ENCODE measurements at places on chromosomes 5 and 9.

GRCh38 chr5:112491257-112491656, 72.2 kb upstream of the EPB41L4A start:
- DNase-seq: no peak

- no peak for DNase-seq
Measured at GRCh38 chr5:131265311-131265803, 1.5 kb downstream of the CDC42SE2 start.

- no peak for DNase-seq
Measured at GRCh38 chr9:396396-396795, 181.7 kb downstream of the DOCK8 start.

DNA sequence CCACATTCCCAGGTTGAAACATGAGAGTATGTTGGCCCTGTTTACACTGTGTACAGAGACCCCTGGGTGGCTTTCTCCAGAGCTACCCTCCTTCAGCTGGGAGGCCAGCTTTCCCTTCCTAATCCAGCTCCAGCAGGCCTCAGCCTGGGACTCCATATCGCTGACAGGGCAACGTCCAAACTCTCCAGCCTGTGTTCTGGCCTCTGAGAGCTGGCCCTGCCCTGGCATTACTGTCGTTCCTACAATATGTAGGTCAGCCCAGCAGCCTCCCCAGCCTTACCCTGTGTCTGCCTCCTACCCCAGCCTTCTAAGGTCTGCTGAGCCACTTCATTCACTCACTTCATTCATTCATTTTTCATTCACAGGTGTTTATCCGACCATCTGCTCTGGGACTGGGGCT, 8.3 kb upstream of the EEIG1 start:
- no peak for DNase-seq

- no peak for DNase-seq
Measured at GRCh38 chr5:8068078-8068477, 199.1 kb downstream of the MTRR start.
